ENCODE measurements at places on chromosomes 16 and 17. TPM values are rescaled to one million over a fixed set of nuclear protein-coding genes. Genes with fewer than 3 reads are reported as not detected.

DNA sequence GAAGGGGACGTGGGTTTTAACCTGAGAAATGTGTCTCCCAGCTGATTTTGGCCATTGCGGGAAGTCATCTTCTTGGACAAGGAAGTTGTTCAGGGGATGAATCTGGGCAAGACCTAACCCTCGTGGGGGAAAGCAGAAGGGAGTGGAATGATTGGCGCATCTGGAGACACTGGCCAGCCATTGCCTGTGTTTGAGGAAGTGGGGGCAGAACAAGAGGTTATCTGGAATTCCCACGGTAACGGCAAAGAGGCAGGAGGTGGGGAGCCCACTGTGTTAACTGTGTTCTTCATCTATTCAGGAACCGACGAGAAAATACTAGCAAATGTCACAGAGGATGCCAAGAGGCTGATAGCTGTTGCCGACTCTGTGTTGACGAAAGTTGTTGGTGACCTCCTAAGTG lies 66.9 kb downstream of the RNF213 start:
- DNase-seq, result no peak

TUBB3 gene
- 7.6 TPM for total RNA-seq

CD300LB gene
- total RNA-seq, result 0.59 TPM

- DNase-seq, result no peak
Measured at GRCh38 chr16:59385491-59385890, 651.4 kb upstream of the GOT2 start.

- DNase-seq, result no peak
Measured at GRCh38 chr17:41147531-41148204, 2.0 kb downstream of the KRTAP4-5 start.

DNA sequence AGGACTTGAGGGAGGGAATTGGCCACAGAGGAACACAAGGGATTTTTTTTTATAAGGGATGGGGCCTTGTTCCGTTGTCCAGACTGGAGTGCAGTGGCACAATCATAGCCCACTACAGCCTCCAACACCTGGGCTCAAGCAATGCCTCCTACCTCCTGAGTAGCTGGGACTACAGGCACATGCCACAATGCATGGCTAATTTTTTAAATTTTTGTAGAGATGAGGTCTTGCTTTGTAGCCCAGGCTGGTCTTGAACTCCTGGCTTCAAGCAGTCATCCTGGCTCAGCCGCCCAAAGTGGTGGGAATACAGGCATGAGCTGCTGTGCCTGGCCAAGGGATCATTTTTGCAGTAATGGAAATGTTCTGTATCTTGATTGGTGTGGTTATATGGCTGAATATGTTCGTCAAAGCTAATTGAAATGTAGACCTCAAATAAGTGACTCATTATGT lies 56.9 kb downstream of the VMP1 start:
- DNase-seq, result no peak

Data from skin of body (tissue), 3 donors.